ENCODE measurements at places on chromosomes 4 and X.

GRCh38 chr4:38662522-38663089 is 1.4 kb upstream of the KLF3 start:
- DNase-seq: no peak

DNA sequence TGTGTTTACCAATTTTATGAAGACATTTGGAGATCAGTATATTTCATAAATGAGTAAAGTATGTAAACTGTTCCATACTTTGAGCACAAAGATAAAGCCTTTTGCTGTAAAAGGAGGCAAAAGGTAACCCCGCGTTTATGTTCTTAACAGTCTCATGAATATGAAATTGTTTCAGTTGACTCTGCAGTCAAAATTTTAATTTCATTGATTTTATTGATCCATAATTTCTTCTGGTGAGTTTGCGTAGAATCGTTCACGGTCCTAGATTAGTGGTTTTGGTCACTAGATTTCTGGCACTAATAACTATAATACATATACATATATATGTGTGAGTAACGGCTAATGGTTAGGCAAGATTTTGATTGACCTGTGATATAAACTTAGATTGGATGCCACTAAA is 1.9 kb downstream of the FMR1 start:
- DNase-seq: no peak

- no peak for DNase-seq
These were observed 139.9 kb upstream of the OTUD4 start for GRCh38 chr4:145320294-145320693.

DNA sequence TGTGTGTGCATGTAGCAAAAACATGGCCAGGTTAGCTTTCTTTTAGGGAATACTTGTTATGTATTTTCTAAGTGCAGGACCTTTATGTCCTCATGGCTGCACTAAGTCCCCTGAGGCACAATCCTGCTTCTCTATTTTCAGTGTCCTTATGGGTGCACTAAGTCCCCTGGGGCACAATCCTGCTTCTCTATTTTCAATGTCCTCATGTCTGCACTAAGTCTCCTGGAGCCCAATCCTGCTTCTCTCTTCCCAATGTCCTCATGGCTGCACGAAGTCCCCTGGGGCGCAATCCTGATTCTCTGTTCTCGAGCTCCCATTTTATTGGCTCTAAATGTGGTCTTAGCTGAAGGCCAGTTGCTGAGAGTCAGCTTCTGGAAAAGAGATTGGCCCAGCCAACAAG is 49.7 kb upstream of the GPRIN3 start:
- no peak for DNase-seq
